ENCODE measurements at places on chromosomes 1 and 21. TPM values are rescaled to one million over a fixed set of nuclear protein-coding genes. Genes with fewer than 3 reads are reported as not detected.

CA6 gene
- not detected for total RNA-seq

OR2T29 gene
- total RNA-seq = not detected

S100A7 gene
- not detected for total RNA-seq

RASAL2 gene
- total RNA-seq = 4.9 TPM

VANGL2 gene
- total RNA-seq = 9.9 TPM

OPRD1 gene
- total RNA-seq = 0.03 TPM

LRRC71 gene
- total RNA-seq = not detected

RGS8 gene
- not detected for total RNA-seq

KRTAP11-1 gene
- total RNA-seq = not detected

PTGFR gene
- 1.8 TPM for total RNA-seq

OR2L8 gene
- total RNA-seq = not detected

TMEM82 gene
- not detected for total RNA-seq

NSL1 gene
- 5.6 TPM for total RNA-seq

REG4 gene
- 21.7 TPM for total RNA-seq

HCRTR1 gene
- total RNA-seq = not detected

LPAR3 gene
- total RNA-seq = 9.5 TPM

KCNJ9 gene
- not detected for total RNA-seq

SH3BGR gene
- total RNA-seq = 3.5 TPM

WNT4 gene
- 3.7 TPM for total RNA-seq

MAN1C1 gene
- total RNA-seq = 3.9 TPM

UTS2 gene
- total RNA-seq = not detected

MTF1 gene
- 13.5 TPM for total RNA-seq

ZNF648 gene
- 0.09 TPM for total RNA-seq

BRINP3 gene
- total RNA-seq = not detected

DIP2A gene
- total RNA-seq = 16.3 TPM

DIO1 gene
- not detected for total RNA-seq

KIRREL1 gene
- 4.5 TPM for total RNA-seq
